ENCODE measurements at places on chromosomes 13 and 19. TPM values are rescaled to one million over a fixed set of nuclear protein-coding genes. Genes with fewer than 3 reads are reported as not detected.

ANKLE1 gene
- 20.4 TPM for total RNA-seq

ZIK1 gene
- total RNA-seq = 2.8 TPM

CADM4 gene
- 0.39 TPM for total RNA-seq

ZNF726 gene
- total RNA-seq = 10.3 TPM

DNA sequence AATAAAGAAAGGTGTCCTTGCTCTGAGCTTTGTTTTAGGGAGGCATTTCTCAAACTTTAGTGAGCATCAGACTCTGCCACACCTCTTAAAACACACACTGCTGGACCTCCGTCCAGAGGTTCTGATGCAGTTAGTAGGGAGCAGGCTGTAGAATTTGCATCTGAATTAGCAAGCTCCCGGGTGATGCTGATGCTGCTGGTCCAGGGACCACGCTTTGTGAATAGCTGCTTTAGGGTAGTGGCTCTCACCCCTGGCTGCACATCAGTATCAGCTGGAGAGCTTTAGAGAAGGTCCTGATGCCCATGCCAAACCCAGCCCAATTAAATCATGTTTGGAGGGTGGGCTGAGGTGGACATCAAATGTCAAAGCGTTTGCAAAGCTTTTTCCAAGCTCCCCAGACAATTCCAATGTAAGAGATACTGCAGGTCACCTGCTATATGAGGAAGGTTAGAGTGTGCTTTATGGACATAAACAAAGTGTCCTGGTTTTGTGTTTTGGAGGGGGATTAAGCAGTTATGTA, 3.6 kb downstream of the HTR2A start:
- H3K4me1 ChIP-seq = peaks cover 14% of the 10 kb centered on the region
- peaks cover 77% of the 10 kb centered on the region for H3K27me3 ChIP-seq
- H3K27ac ChIP-seq = no peak overlapping the region
- peak overlapping the region; percentile 72 for H3K4me3 ChIP-seq

DNA sequence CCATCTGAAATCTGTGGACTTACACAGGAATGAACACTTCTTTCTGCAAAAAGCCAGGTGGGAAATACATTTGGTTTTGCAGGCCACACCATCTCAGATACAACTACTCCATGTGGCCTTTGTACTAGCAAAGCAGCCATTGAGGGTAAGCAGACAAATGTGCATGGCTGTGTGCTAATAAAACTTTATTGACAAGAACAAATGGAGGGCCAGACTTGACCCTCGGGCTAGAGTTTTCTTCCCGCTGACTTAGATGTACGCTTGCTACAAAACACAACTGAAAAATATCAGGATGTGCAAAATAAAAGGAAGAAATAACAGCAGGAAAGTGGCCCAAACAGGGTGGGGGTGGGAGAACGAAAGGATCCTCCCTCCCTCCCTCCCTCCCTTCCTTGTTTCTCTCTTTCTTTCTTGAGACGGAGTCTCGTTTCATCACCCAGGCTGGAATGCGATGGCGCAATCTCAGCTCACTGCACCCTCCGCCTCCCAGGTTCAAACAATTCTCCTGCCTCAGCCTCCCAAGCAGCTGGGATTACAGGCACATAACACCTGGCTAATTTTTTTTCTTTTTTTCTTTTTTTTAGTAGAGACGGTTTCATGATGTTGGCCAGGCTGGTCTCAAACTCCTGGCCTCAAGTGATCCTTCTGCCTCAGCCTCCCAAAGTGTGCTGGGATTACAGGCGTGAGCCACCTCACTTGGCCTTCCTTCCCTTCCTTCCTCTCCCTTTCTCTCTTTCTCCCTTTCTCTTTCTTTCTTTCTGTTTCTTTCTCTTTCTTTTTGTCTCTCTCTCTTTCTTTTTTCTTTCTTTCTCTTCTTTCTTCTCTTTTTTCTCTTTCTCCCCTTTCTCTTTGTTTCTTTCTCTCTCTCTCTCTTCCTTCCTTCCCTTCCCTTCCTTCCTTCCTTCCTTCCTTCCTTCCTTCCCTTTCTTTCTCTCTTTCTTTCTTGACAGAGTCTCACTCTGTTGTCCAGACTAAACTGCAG, 29.3 kb downstream of the CCL25 start:
- no peaks in the 10 kb centered on the region for H3K36me3 ChIP-seq
- no peaks in the 10 kb centered on the region for H3K27me3 ChIP-seq
- H3K4me3 ChIP-seq = no peak overlapping the region

GRCh38 chr19:18464646-18465045, 26.7 kb upstream of the ISYNA1 start:
- H3K27ac ChIP-seq = peak overlapping the region; percentile 65
- DNase-seq = no peak
- no peak overlapping the region for H3K4me3 ChIP-seq
- peaks cover 14% of the 10 kb centered on the region for H3K4me1 ChIP-seq

DNA sequence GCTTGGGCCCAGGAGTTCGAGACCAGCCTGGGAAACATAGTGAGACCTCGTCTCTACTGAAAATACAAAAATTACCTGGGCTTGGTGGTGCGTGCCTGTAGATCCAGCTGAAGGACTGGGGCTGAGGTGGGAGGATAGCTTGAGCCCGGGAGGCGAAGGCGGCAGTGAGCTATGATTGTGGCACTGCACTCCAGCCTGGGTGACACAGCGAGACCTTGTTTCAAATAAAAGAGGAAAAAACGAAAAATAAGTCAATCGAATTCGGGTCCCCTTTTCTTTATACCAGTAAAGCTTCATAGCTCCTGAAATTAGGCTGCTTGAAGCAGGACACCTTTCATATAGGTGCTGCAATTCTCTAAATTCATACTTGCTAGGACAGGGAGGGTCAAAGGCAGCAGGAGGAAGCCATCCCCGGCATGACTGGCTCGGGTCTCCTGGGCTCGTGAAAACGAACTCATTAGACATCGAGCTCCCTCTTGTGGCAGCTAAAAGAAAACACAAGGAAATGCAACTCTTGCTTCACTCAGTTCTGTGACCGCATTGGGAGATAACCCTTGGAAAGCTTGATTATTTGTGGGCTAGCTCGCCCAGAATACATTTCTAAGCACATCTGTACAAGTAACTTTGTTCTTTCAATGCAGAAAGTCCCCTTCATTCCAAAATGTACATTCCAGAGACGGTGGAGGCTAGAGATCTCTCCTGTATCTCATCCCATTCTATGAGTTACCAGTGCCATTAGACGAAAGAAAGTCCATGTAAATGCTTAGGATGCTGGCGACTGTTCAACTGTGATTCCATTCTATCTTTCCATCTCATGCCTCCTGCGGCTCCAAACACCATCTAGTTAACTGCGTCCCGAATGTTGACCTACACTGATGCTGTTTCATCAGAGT, 16.8 kb downstream of the FPR2 start:
- H3K4me1 ChIP-seq = peaks cover 6% of the 10 kb centered on the region
- peaks cover 4% of the 10 kb centered on the region for H3K27me3 ChIP-seq
- H3K27ac ChIP-seq = no peak overlapping the region
- H3K36me3 ChIP-seq = no peaks in the 10 kb centered on the region
- DNase-seq = peak; percentile 12

DNA sequence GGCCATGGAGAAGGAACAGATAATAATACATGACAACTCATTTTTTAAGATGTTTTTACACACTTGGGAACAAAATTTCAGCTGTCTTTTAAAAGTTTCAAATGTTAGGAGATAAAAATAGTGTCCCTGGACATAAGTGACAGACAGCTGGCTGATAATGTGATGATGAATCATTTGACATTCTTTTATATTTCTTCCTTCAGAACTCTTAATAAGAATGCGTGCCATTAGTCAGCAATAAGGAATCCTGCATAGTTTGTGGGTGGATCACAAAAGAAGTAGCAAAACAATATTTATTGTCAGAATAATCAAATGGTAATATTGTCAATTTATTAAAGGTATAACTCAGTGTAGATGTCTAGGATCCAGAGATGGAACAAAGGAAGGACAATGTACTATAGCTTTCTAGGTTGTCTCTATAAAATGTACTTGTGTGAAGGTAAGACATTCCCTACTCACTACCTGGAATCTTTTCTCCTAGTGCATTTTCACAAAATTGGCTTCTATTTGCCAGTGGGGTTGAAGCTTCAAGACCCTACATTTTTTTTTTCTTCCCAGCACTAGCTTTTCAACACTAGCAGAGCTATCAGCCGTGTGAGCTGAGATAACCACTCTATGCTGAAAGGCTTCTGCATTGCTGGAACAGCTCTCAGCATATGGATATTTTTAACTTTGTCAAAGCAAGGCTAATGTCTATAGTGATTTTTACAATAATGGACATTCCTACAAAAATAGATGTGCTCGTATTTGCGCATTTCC, 175.6 kb upstream of the SLITRK6 start:
- no peak overlapping the region for H3K27ac ChIP-seq
- H3K27me3 ChIP-seq = no peaks in the 10 kb centered on the region
- DNase-seq = no peak
- no peaks in the 10 kb centered on the region for H3K36me3 ChIP-seq
- H3K4me1 ChIP-seq = no peaks in the 10 kb centered on the region

GRCh38 chr13:43293008-43293407, 269.6 kb downstream of the DNAJC15 start:
- H3K27me3 ChIP-seq = peaks cover 3% of the 10 kb centered on the region
- peaks cover 3% of the 10 kb centered on the region for H3K4me1 ChIP-seq
- H3K27ac ChIP-seq = no peak overlapping the region
- H3K4me3 ChIP-seq = no peak overlapping the region
- DNase-seq = no peak

DNA sequence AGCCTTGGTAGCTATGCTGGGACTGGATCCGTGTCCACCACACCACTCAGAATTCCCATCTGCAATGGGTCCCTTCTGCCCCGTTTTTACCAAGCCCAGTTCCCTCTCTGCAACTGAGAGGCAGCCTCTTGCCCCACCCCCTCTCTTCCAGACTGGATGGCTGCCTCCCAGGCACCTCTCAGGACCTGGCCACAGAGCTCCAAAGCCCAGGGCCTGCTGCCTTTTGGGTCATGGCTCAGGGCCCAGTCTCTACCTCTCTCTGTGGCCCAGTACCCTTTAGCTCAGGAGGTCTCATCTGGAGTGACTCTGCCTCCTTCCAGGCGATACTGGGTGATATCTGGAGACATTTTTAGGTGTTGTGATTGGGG, 10.3 kb upstream of the ZBTB7A start:
- no peaks in the 10 kb centered on the region for H3K36me3 ChIP-seq
- H3K4me3 ChIP-seq = no peak overlapping the region
- H3K27me3 ChIP-seq = no peaks in the 10 kb centered on the region
- peaks cover 22% of the 10 kb centered on the region for H3K4me1 ChIP-seq
- no peak for DNase-seq

DNA sequence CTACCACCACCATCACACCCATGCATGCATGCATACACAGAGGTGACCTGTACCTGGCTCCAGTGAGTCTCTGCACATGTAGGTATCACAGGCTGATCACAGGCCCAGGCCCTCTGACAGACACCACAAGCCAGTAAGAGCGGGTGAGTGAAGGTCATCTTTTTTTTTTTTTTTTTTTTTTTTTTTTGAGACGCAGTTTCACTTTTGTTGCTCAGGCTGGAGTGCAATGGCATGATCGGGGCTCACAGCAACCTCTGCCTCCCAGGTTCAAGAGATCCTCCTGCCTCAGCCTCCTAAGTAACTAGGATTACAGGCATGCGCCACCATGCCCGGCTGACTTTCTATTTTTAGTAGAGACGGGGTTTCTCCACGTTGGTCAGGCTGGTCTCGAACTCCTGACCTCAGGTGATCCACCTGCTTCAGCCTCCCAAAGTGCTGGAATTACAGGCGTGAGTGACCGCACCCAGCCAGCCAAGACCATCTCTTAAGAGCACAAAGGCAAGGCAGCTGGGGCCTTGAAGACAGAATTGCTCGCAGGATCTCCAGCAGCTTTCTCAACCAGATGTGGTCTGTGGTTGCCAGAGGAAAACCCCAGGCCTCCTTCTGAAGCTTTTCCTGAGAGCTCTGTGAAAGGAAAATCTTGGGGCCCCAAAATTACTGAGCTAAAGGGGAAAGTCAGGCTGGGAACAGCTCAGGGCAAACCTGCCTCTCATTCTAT, 3.2 kb upstream of the NKG7 start:
- peaks cover 25% of the 10 kb centered on the region for H3K36me3 ChIP-seq
- DNase-seq = no peak
- H3K27ac ChIP-seq = peak overlapping the region; percentile 94
- peaks cover 64% of the 10 kb centered on the region for H3K4me1 ChIP-seq

DNA sequence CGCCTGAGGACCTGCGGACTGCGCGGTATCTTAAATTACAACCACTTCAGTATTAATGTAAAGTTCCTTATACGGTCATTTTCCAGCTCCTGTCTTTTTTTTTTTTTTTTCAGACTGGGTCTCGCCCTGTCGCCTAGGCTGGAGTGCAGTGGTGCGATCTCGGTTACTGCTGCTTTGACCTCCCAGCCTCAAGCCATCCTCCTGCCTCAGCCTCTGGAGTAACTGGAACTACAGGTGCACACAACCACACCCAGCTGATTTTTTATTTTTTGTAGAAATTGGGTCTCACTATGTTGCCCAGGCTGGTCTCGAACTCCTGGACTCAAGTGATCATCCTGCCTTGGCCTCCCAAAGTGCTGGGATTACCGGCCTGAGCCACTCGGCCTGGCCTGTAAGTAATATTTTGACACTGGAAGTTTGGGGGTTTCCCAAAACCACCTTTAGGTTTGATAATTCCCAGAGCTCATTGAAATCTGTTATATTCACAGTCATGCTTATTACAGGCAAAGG, 406 bp upstream of the EID2B start:
- no peak for DNase-seq
- peak overlapping the region; percentile 93 for H3K4me3 ChIP-seq
- H3K36me3 ChIP-seq = peaks cover 19% of the 10 kb centered on the region

DNA sequence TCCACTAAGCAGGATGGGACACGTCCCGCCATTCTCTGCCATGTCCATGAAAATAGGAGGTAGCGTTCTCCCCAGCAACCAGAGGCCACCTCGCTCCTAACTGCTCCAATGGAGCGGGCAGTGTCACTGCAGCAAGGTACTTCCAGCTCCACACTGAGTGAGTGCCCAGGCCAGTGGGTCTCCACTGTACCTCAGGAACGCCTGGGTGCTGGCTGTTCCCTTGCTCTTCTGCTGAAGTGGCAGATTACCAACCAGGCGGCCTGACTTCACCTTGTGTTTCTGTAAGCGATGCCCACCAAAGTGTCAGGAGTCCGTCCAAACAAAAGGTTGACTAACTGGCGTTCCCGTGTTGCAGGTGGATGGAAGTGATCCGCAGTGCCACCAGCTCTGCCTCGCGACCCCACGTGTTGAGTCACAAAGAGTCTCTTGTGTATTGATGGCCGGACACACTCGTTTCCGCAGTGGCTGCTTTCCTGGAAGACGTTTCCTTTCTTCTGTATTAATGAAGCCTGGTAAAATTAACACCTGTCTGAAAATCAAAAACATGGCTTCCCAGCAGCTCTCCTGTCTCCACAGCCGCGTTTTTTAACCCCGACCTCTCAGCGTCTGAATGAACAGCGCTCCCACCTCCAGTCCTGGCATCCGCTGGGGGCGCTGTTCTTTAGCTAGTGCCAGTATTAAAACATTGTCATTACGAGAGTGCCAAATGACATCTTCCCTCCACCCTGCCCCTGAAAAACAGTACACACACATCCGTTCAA, 128.8 kb downstream of the STK24 start:
- H3K36me3 ChIP-seq = peaks cover 44% of the 10 kb centered on the region
- DNase-seq = no peak
- H3K27me3 ChIP-seq = no peaks in the 10 kb centered on the region
- H3K4me3 ChIP-seq = no peak overlapping the region
- peaks cover 20% of the 10 kb centered on the region for H3K4me1 ChIP-seq
- no peak overlapping the region for H3K27ac ChIP-seq

GRCh38 chr13:41813426-41813825, 147.5 kb downstream of the VWA8 start:
- no peak overlapping the region for H3K27ac ChIP-seq
- no peak for DNase-seq
- no peak overlapping the region for H3K4me3 ChIP-seq
- H3K27me3 ChIP-seq = no peaks in the 10 kb centered on the region
- H3K4me1 ChIP-seq = peaks cover 10% of the 10 kb centered on the region

Data from activated T-helper 2 cell treated with anti-CD3 and anti-CD28 coated beads, Interferon-gamma antibody, Interleukin-2, Interleukin-4, amounts not matched to agents 10 μg/mL and 5 μg/mL and 100 μg/mL, durations not matched to agents 14 hours and 24 hours and 36 hours (primary cell).